ENCODE measurements at places on chromosomes 12 and 14. TPM values are rescaled to one million over a fixed set of nuclear protein-coding genes. Genes with fewer than 3 reads are reported as not detected.

- no peak for DNase-seq
Observed at GRCh38 chr12:49662998-49663843, 39.9 kb downstream of the PRPF40B start.

DNA sequence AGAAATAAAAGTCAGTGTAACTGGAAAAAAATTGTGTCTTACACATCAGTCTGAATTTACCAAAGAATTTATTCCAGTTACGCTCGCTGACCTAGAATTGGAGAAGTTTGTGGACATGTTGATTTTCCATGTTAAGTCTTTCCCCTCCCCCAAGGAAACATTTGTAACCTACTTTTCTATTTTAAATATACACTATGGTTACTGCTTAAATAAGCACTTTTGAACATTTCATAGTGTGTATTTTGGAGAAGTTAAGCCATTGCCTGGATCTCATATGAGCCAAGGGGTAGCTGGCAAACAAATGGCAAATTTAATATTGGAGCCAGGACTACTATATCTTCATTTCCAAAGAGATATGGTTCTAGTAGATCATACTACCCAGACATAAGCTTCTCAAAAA is 42.9 kb upstream of the NT5DC3 start:
- no peak for DNase-seq

The OR10P1 gene
- not detected for total RNA-seq

- DNase-seq: peak; percentile 32
Observed at GRCh38 chr12:18141048-18141982, 51.3 kb upstream of the RERGL start.

GRCh38 chr12:19273482-19274330 is 144.2 kb downstream of the PLEKHA5 start:
- DNase-seq: peak; percentile 92

The CELA1 gene
- not detected for total RNA-seq

The ASPG gene
- total RNA-seq: not detected

Measured in kidney epithelial cell (primary cell).